ENCODE measurements at places on chromosomes 2 and 18.

DNA sequence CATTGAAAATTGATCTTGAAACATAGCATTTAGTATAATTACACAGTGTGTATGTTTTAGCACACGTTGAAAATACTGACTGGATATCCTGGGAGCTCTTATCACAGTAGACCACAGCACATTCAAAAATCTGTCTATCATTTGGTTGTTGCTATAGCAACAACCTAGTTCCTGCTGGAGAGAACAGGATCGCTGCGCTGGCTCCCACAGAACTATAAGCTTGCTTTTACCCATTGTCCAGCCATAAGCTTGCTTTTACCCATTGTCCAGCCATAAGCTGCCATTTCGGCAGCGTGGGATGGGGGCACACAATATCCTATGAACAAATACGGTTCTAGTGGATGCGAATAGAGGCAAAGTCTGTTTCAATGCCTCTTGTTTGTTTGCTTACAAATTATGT, 70.4 kb upstream of the ST6GAL2 start:
- no peak for DNase-seq

- no peak for DNase-seq
Observed at GRCh38 chr2:216878072-216878471, 18.2 kb upstream of the TNP1 start.

DNA sequence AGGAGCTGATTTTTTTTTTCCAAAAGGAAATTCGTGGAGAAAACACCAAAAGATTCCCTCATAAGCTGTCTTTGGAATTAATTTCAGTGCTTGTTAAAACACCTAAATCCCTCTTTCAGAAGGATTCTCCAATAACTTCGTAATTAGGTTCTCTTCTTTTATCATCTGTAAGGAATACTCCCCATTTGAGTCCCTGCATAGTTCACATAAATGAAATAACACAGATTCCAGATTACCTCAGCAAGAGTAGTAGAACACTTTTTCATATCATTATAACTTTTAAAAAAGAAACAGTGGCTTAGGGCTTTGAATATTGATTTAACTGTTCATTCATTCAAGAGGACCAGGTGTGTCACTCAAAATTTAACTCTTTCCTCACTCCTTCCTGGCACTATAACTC, 55.5 kb downstream of the ARHGAP28 start:
- no peak for DNase-seq

DNA sequence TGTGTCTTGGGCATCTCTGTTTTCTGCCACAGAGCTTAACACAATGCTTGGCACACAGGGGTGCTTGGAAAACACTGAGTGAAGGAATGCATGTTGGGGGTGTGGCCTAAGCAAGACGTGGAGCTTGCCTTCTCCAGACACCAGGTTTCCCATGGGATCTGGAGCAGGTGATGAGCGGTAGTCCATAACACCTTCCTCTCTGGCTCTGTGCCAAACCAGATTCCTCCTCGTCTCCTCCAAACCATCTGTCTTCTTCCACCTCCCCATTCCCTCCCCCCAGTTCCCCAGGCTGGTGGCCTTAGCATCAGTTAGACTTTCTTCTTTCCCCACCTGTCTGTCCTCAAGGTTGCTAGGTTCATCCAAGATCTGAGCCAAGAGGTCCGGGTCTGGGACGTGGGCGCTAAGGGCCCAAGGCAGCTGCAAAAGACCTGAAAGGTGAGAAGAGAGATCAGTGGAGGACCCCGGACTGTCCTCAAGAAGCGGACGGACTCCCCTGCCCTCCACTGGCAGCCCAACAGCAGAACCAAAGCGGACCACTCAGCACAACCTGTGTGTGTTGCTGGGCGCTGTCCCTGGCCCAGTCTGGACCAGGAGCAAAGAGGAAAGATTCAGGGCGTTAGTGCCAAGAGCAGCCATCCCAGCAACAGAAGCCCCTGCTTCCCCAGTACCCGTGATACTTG, 1.2 kb upstream of the ITM2C start:
- no peak for DNase-seq

DNA sequence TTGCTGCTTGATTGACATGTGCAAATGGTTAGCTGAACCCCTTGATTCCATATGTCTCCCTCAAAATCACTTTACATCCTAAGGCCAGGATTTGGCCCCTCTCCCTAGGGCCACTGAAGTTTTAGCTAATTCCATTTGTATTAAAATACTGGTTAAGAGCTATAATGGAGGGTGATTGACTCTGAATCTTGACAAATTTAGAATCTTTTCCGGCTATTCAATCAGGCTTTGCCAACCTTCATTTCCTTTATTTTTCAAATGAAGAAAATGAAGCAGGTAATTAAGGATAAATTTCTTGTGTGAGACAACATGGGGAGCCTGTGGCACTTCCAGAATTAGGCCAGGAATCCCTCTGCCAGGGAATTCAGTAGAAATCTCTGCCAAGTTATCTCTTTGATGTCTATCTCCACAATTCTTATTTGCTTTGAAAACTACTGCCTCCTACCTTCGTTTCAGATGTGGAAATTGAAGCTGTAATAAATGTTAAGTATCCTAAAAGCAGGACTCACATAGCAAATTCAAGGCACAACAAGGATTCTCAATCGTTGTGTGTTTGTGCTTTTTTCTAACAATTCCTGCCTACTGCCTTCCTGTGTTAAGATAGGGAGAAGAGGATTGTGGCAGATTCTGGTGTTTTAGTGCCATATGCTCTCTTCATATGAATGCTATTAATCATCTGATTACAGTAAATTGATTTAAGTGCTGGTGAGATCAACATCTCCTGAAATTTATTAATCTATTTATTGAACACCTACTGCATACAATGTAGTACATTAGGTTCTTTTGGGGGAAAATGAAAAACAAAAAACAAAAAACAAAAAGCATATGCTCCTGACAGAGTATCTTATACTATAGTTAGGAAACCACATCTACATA, 47.8 kb upstream of the MAP4K3 start:
- DNase-seq = no peak

- DNase-seq = peak; percentile 71
Observed at GRCh38 chr2:134669731-134670669, 48.8 kb downstream of the TMEM163 start.
